ENCODE measurements at places on chromosomes 13 and 19.

GRCh38 chr19:489418-490196, 6.7 kb upstream of the MADCAM1 start:
- DNase-seq: no peak

- no peak for DNase-seq
These were observed 1.2 kb downstream of the LONP1 start for GRCh38 chr19:5718579-5719273.

GRCh38 chr13:98927951-98928927, 49.6 kb downstream of the DOCK9 start:
- DNase-seq: no peak

DNA sequence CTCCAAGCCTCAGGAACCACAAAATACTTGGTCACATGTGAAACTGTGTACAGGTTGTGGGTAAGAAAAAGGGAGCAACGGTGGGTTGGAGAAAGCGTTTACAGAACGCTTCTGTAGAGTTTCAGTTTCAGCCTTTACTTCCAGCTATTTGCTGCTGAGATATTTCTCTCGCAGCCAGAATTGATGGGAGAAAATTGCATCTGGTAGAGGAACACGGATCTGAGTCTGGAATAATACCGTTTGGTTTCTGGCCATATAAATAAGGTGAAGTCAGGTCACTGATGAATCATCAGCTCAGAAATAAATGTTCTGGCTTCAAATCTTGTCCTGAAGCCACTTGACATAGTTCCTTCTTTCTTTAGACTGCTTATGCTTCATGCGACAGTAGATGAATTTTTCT, 20.3 kb upstream of the RFC3 start:
- no peak for DNase-seq

GRCh38 chr19:30116984-30117555, 175.0 kb downstream of the URI1 start:
- no peak for DNase-seq

DNA sequence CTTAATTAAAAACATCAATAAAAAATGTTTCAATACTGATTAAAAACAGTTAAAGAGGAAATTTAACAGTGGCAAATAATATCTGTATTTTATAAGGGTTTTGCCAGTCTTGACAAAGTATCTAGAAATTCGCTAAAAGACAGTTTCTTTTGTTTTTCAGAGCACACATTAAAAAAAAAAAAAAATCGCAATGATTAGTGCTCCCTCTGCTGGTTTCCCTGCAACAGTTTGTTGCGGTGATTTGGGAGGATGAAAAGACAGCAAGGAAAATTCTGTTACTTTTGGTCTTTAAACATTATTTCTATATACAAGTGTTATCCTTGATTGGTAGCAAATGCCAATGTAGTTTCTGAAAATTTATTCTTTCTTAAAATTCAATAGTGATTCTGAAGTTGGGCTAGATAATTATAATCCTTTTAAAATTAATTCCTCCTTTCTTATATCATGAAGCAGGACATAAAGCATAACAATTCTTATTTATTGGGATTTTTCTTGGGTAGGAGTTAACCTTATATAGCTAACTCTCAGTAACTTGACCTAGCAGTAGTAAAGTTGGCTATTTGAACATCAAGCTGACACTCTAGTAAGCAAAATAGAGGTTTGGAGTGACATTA, 23.1 kb upstream of the SPRY2 start:
- DNase-seq: no peak

DNA sequence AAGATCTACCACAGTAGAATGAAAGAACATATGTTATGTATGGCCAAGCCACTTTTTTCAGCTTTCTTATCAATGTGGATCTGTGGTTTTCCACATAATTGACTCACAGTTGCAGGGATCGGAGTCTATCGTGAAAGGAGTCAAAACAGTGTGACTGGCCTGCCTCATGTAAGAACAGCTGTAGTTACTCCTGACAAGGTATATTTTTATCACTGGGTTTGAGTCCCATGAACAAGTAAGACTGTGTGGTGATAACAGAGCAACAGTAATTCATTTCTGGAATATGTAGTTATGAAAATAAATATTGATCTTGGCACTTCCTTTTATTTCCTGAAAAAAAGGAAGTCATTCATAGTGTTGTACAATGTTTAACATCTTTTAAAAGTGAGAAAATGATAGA, 416.6 kb downstream of the KLF12 start:
- no peak for DNase-seq

DNA sequence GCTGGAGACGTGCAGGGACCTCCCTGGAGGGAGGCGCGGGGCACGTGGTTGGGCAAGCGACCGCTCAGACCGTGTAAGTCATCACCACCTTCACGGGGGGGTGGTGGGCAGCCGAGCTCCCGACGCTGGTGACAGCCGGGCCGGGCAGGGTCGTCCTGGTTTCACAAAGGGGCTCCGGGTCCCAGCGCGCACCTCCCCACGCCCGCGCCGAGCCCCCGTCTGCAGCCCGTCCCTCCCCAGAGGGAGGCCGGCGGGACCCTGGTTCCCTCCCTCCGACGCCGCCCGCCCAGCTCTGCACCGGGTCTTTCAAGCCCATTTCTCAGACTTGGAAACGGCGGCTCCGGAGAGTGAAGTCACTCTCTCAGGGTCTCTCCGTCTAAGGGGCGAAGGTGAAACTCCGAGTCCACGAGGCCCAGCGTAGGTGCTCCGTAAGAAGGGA, 729 bp upstream of the ARID3A start:
- no peak for DNase-seq

GRCh38 chr13:33218020-33218419, 67.5 kb downstream of the STARD13 start:
- DNase-seq: no peak

DNA sequence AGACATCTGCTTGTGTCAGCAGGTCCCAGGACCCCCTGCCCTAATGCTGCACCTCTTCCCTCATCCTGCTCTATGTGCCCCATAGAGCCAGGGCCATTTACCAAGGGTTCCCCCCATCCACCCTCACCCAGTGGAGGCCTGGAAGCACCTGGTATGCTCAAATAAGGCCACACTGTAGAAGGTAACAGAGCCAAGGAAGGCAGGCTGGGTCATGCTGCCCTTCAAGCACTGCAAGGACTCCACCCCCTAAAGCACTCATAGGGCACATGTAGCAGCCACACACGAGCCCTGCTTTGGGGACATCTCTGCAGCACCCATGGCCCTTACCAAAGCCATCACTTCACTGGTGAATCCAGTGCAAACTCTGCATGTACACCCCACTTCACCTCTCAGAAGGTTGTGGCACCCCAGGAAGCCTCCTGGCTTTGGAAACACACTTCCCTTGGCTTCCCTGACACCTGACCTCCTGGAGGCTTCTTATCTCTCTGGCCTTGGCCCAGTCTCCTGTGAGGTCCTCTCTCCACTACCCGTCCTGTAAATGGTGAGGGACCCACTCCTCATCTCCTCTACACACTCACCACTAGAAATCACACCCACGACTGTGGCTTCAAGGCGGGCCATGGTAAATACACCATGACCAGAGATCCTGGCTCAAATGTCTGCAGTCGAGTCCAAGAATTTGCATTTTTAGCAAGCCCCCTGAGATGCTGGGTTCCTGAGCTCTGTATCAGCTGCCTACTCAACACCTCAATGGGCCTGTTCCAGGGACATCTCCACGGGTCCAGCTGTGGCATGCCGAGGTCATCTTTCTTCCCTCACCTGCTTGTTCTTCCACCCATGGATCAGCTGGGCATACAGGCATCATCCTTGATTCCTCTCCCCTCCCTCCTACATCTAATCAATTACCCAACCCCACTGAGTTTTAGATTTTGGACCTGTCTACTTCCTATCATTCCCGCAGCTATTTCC, 80.9 kb upstream of the DOCK9 start:
- DNase-seq: no peak

DNA sequence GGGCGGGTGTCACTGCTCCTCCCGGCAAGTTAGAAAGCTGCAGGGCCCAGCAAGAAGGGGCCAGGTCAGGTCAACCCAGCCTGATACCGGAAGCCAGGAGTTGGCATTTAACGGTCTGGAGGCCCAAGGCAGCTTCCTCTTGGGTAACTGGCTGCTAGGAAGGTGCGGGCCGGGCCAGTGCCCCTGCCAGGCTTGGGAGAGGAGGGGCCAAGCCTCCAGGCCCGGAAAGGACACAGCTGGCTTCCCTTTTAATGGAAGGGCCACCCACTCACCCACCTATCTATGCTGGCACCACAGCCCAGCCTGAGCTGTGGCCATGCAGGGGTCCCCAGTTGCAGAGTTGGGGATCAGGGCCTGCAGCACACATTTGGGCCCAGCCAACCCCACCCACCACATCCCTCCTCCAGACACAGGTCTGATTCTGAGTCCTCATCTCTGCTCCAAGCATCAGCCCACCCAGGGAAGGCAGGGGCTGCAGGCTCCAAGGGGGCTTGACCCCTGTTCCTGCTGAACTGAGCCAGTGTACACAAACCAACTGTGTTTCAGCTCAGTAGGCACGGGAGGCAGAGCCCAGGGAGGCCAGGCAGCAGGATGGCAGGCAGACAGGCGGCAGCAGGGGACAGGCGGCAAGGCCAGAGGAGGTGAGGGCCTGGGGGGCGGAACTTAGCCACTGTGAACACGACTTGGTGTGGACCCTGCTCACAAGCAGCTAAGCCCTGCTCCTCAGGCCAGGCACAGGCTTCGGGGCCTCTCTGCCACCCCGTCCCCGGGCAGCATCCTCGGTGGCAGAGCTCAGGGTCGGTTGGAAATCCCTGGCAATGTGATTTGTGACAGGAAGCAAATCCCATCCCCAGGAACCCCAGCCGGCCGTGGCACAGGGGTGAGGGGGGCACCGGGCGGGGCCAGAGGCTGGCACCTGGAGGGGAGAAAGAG, 40.8 kb downstream of the ZSWIM4 start:
- no peak for DNase-seq

- DNase-seq: no peak
These were observed 521.9 kb downstream of the KLF5 start for GRCh38 chr13:73580513-73581267.

DNA sequence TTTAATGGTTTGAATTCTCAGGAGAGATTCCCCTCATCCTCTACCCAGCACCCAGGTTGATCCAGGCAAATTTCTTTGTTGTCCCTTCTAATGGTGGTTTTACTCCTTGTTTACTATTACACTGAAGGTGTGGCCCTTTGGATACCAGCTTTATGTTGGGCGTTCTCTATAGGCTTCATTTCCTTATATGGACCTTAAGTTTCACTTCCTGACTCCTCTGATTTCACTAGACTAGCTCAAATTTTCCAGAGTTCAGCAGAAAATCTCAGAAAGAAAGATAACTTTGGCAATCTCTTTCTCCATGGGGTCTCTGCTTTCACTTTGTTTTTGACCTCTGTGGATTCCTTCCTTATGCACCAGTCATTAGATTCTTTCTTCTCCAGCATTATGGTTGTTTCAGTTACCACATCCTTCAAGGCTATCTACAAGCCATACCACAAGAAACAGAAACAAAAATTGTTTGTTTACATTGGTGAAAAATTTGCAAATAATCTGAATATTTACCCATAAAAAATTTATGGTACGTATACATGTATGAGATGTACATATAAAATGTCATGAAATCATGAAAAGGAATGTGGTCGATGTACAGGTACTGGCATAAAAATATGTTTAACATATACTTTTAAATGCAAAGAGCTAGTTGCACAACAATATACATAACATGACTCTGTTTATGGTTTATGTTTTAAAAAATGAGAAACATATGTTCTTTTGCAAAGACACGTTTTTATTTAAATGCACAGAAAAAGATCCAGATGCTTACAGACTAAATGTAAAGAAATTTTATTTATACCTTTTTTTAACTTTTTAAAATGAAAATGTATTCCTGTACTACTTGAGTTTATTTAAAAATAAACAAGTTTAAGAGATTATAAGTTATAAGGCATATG, 212.6 kb downstream of the LACC1 start:
- DNase-seq: no peak

GRCh38 chr19:40690050-40690692, at the start of gene NUMBL:
TSS of gene NUMBL (minus strand) at chr19:40690651. CDS start at chr19:40690483, 168 bp downstream.
- no peak for DNase-seq

GRCh38 chr19:34431681-34432402, 3.7 kb downstream of the UBA2 start:
- no peak for DNase-seq

- no peak for DNase-seq
These were observed 833.0 kb downstream of the EFNB2 start for GRCh38 chr13:105702441-105702840.

- DNase-seq: no peak
These were observed 721.6 kb upstream of the ARGLU1 start for GRCh38 chr13:107289540-107289939.
